ENCODE measurements at places on chromosomes 16 and 17.

DNA sequence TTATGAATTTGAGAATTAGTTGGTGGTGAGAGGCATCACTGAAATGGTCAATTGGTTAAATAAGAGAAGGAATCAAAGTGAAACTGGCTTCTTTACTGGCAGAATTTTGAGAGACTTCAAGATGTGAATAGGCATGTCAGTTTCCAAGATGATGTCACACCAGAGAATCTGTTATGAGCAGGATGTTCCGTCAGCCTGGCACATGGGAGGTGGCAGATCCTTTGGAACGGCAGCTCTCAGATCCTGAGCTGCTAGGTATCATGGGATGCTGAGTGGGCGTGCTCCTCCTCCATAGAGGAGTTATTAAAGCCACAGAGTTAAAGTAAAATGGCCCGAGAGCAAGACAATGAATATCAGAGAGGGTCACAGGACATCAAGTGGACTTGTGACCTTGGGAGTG is 444.3 kb upstream of the HSBP1 start:
- no peak for DNase-seq

- no peak for DNase-seq
These were observed 6.5 kb upstream of the LLGL1 start for GRCh38 chr17:18218756-18219415.

- DNase-seq = no peak
These were observed 135.8 kb downstream of the FOXL1 start for GRCh38 chr16:86714166-86714565.

GRCh38 chr16:66085651-66086050 is 280.8 kb upstream of the CDH5 start:
- no peak for DNase-seq

GRCh38 chr17:14351493-14351892 is 50.6 kb downstream of the HS3ST3B1 start:
- no peak for DNase-seq

DNA sequence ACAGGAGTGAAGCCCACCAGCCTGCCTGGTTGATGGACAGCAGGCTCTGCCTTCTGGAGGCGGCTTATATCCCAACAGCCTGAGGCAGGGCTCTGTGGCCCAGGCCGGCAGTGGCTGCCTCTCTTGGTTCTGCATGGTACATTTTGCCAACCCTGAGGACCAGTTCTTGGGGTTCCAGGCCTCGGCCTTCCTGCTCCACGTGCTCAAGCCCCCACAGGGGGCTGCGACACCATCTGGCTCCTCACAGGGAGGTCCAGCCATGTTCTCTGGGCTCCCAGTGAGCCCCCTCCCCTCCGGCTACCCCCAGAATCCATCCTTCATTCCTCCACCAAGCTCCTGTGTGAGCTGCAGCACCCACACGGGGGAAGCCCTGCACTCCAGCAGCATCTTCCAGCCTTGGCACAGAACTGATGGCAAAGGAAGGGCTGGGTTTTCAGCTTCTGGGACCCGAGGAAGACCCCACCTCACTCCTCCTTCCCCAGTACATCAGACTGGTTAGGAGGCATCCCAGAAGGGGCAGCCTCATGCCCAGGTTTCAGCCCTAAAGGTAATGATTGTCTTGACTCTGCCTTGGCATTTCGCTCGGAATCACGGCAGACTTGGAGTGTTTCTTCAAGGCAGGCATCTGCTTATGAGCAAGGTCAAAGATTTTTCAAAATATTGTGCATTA is 231.2 kb downstream of the CPPED1 start:
- DNase-seq = no peak

DNA sequence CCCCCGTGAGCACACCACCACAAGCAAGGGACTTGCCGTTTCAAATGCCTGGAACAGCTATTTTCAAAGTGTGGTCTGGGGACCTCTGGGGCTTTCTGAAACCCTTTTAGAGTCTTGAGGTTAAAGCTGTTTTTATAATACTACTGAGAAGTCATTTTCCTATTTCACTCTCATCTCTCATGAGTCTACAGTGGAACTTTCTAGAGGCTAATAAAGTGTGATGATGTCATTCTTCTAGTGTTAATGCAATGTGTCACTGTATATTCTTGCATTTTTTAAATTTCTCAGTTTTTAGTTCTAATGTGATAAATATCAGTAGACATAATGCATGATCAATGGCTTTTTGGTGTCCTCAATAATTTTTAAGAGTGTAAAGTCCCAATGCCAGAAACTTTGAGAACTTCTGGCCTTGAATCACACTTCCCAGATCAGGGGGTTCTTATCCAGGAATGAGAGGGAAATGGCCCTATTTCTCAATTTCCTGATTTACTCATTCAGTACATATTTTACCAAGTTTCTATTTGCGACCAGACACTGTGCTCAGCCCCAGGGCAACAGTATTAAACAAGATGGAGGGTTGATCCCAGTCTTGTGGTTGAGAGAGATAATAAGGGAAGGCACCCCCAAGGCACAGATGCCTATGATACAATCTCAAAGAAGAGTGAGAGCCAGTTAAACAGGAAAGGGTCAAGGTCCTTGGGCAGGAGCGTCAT is 444.0 kb downstream of the HS3ST3B1 start:
- DNase-seq = no peak

- peak; percentile 28 for DNase-seq
These were observed 12.5 kb downstream of the TMIGD1 start for GRCh38 chr17:30321314-30321713.

- no peak for DNase-seq
These were observed at the start of gene ADGRG1 for GRCh38 chr16:57628008-57628781. ADGRG1 (plus strand) TSS chr16:57628630; CDS start chr16:57650288, 21,658 bp downstream.

GRCh38 chr17:917941-918740 is 61.4 kb downstream of the NXN start:
- DNase-seq = no peak
